Stimulated activated naive B cell treated with anti-CD40 and anti-IgM and Interleukin-4, amounts not matched to agents 10 μg/mL and 1 μg/mL and 100 μg/mL, for 72 hours (primary cell): ENCODE measurements at places on chromosomes 1 and 21.

GRCh38 chr1:55172687-55173086 lies 42.5 kb downstream of the USP24 start:
- no peak overlapping the region for H3K4me3 ChIP-seq
- peaks cover 10% of the 10 kb centered on the region for H3K4me1 ChIP-seq
- no peaks in the 10 kb centered on the region for H3K27me3 ChIP-seq
- DNase-seq, result no peak

GRCh38 chr1:32246888-32247273 lies at the start of gene FAM167B:
TSS of gene FAM167B (plus strand) at chr1:32247222. CDS start at chr1:32247422, 200 bp downstream.
- no peak for DNase-seq
- H3K27ac ChIP-seq, result peak within 1 kb of the TSS; percentile 67
- peak within 1 kb of the TSS; percentile 26 for H3K4me3 ChIP-seq
- H3K36me3 ChIP-seq, result no peaks in the 10 kb centered on the region

DNA sequence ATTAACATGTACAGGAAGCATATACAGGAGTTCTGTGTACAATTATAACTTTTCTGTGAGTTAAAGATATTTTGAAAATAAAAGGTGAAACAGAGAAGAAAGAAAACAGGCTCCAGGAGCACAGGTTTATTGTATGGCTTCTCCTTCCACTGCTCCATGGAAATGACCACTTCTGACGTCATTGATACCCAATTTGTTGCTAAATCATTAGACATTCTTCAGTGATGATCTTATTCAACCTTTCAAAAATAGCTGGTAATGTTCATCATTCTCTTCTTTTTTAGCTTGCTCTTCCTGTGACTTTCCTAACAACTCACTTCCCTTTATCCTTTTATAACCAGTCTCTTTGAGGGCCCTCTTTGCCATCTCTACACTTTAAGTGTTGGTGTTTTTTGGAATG lies 77.8 kb downstream of the KCNK2 start:
- H3K4me1 ChIP-seq, result no peaks in the 10 kb centered on the region
- no peak for DNase-seq
- H3K36me3 ChIP-seq, result no peaks in the 10 kb centered on the region
- no peaks in the 10 kb centered on the region for H3K27me3 ChIP-seq

DNA sequence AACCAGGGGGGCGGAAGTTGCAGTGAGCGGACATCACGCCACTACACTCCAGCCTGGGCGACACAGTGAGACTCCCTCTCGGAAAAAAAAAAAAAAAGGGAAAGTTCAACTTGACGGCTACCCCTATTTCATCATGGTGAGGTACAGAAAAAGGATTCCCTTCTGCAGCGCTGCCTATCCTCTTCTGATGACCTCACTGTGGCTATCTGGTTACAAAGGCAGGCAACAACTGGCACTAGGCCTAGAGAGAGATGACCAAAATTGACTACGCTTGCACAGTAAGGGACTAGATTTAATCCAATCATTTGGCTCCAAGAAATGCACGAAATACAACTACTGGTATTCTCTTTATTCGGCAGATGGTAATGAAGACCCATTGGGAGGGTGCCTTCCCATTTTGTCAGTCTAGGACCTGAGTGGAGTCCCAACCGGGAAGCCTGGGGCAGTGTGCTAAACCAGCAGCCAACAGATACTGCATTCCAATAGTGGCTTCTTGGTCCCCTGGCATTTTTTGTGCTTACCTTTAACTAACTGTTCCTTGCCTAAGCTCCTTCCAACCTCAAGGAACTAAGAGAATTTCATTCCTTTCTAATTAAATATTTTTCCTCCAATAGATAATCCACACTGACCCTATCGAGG lies 36.6 kb downstream of the ITPKB start:
- H3K36me3 ChIP-seq, result peaks cover 19% of the 10 kb centered on the region
- H3K27ac ChIP-seq, result peak overlapping the region; percentile 84
- no peaks in the 10 kb centered on the region for H3K27me3 ChIP-seq
- peaks cover 43% of the 10 kb centered on the region for H3K4me1 ChIP-seq
- DNase-seq, result no peak
- H3K4me3 ChIP-seq, result peak overlapping the region; percentile 75

DNA sequence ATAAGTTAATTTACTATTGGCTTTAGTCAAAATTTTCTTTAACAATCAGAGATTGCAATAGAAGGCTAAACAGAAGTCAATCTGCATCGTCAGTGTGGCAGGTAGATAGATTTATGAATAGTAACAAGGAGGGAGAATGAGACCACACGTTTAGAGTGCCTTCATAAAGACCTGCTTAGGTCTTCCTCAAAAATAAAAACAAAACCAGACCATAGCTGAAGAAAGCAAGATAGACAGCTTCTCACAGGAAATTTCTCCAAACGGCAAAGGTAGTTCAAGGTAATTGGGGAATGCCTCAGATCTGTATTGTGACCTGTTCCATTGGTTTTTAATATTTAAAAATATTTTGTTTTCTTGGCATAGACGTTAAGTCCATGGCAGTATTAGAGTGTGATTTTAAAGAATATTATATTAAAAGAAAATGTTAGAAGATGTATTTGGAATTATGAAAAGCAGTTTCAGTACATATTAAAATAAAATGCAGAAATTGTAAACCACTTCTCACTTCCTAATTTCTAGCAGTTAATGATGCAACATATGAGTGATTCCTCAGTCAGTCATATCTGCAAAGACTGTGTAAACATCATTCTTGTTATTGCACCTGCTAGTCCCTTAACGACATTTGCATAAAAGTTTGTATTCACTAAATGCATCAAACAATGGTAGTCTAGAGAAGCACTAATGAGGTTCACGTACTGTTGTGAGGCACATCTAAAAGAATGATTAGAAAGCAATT lies 278.0 kb downstream of the HLX start:
- peaks cover 10% of the 10 kb centered on the region for H3K27me3 ChIP-seq
- no peak for DNase-seq
- H3K36me3 ChIP-seq, result no peaks in the 10 kb centered on the region
- no peak overlapping the region for H3K27ac ChIP-seq

- DNase-seq, result no peak
- H3K27me3 ChIP-seq, result no peaks in the 10 kb centered on the region
- no peak overlapping the region for H3K27ac ChIP-seq
- H3K4me1 ChIP-seq, result peaks cover 59% of the 10 kb centered on the region
Observed at GRCh38 chr1:231396643-231397042, 25.4 kb downstream of the EGLN1 start.

DNA sequence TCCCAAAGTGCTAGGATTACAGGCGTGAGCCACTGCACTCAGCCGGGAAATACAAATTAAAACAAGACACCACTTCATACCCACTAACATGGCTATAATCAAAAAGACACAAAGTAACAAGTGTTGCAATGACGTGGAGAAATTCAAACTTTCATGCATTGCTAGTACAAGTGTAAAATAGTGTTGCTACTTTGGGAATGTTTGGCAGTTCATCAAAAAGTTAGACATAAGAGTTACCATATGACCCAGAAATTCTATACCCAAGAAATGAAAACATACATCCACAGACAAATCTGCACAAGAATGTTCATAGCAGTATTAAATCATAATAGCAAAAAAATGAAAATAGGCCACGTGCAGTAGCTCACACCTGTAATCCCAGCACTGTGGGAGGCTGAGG lies 16.4 kb downstream of the FOXJ3 start:
- no peak overlapping the region for H3K27ac ChIP-seq
- no peaks in the 10 kb centered on the region for H3K27me3 ChIP-seq
- DNase-seq, result no peak
- no peak overlapping the region for H3K4me3 ChIP-seq
- peaks cover 85% of the 10 kb centered on the region for H3K4me1 ChIP-seq

- no peak overlapping the region for H3K27ac ChIP-seq
- peak overlapping the region; percentile 14 for H3K4me3 ChIP-seq
- H3K36me3 ChIP-seq, result no peaks in the 10 kb centered on the region
- DNase-seq, result no peak
- H3K4me1 ChIP-seq, result peaks cover 3% of the 10 kb centered on the region
Observed at GRCh38 chr1:229199261-229200243, 71.4 kb upstream of the RAB4A start.
